HCT116 (cell line): ENCODE measurements at places on chromosomes 16 and 17.

- no peak for DNase-seq
Measured at GRCh38 chr17:58272367-58273280, 8.1 kb downstream of the MPO start.

- DNase-seq, result no peak
Measured at GRCh38 chr16:56824331-56824730, 40.7 kb upstream of the SLC12A3 start.

GRCh38 chr17:7340179-7340578 lies 3.9 kb downstream of the ACAP1 start:
- no peak for DNase-seq

GRCh38 chr16:8904018-8904430 lies 21.9 kb downstream of the LITAFD start:
- DNase-seq, result no peak

DNA sequence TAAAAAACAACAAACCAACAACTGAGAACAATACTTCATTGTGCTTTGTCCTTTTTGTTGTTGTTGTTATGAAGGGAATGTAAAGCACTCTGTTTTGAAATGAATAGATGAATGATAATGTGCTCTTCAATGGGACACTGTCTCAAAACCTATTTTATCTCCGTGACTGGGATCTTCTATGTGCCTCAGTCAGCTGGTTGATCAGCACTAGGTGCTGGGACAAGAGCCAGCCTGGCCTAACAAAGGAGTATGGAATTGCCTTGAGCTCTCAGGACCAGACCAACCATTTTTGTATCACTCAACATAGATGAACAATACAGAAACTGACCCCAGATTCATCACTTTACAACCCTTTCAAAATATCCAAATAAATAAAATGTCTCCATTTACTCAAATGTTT lies 440.2 kb downstream of the KCNJ2 start:
- DNase-seq, result no peak

DNA sequence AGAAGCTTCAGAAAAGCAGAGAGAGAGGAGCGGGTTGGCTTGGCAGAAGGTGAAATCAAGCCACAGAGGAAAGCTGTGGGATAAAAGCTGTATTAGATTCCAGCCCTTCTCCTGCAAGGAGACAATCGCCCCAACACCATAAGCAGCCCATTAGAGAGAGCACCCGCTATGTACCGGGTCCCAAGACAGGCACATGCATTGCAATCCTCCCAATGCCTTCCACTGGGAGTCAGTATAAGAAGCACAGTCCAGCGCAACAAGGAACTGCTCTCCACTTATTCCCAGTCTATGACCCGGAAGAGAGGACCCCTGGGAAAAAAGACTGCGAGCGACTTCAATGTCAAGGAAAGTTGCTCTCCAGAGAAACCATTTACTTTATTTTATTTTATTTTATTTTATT lies 43.8 kb downstream of the NOG start:
- no peak for DNase-seq

DNA sequence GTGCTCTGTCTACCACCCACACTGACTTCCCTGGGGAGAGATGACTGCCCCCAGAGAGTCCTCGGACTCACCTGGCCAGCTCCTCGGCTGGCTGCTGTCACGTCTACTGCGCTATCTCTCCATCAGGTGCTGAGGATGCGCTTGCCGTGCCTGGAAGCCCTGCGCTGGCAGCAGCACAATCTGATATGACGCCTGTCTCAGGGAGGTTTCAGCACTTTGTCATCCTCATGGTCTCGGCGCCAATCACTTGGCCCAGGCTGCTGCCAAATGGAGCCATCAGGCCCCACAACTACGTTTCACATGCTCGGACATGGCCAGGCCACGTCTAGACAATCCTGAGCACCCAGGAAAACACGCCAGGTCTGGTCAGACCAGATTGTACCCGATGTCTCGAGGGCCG lies 46.7 kb downstream of the FOXL1 start:
- DNase-seq, result no peak

DNA sequence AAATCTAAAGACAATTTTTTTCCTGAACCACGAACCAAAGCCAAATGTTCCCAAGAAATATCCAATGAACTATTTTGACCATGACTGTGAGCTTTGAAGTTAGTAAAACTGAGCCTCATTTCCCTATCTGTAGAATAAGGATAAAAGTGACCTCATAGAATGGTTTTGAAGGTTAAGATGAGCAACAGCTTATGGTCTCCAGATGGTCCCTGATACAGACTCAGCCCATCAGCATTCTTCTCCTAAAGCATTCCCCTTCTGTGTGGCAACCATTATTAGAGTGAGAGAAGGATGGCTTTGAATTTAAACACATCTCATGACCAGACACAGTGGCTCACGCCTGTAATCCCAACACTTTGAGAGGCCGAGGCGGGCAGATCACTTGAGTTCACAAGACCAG lies 70.1 kb downstream of the COPRS start:
- DNase-seq, result no peak

DNA sequence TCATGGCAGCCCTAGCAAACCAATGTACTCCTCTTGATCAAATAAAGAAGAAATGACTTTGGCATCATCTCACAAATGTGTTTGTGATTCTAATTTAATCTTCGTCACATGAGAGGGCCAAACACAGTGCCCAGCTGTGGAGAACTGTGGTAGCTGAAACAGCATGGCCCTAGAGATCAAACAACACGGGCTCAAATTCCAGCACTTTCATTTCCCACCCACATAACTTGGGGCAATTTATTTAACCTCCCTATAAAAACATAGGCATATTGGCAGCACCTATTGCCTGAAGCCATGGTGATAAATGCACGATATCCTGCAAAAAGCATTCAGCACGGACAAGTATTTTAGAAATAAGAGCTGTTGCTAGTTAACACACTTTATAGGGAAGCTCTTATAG lies 2.5 kb downstream of the ACSM1 start:
- no peak for DNase-seq

DNA sequence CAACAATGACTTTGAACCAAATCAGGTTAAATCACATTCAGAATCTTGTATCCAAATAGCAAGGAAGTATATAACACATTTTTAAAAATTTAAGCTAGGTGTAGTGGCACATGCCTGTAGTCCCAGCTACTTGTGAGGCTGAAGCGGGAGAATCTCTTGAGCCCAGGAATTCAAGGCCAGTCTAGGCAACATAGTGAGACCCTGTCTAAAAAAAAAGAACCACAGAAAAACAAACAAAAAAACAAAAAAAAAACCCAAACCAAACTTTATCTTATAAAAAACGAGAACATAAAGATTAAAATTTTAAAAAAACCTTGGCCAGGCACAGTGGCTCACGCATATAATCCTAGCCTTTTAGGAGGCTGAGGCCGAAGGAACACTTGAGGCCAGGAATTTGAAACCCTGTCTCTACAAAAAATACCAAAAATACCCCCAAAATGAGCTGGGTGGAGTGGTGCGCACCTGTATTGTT lies 11.6 kb downstream of the SUPT4H1 start:
- DNase-seq, result no peak

- no peak for DNase-seq
Measured at GRCh38 chr16:6528217-6528616, 804.4 kb upstream of the RBFOX1 start.

- DNase-seq, result no peak
Measured at GRCh38 chr16:47886631-47887415, 269.0 kb downstream of the ABCC12 start.
